ENCODE measurements at places on chromosomes 1 and 21.

- DNase-seq, result no peak
Measured at GRCh38 chr1:214066936-214067335, 79.2 kb downstream of the PROX1 start.

DNA sequence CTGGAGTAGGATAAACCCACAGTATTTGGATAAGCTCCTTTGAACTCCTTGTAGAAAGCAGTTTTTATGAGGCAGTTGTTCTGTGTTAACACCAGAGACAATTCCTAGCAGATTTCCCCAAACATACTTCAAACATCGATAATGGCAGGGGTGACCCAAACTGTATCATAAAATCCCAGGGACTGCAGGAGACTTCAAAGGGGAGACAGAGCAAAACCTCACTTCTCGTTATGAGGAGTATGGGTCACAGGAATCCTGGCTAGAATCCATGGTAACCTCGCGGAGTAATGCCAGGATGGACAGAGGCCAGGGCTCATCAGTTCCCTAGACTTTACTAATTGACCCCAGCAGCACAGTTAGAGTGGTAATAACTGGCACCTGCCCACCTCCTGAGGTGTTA, 148.0 kb downstream of the DHRS3 start:
- DNase-seq, result no peak

DNA sequence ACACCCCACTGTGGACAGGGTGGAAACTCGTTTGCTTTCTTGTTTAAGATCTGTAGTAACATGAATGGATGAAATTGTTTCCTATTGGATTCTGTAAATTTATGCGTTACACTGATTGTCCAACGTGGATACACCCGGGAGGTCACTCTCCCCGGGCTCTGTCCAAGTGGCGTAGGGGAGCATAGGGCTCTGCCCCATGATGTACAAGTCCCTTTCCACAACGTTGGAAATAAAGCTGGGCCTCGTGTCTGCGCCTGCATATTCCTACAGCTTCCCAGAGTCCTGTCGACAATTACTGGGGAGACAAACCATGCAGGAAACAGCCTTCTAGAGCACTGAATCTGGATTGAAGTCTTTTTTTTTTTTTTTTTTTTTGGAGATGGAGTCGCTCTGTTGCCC, 1.4 kb downstream of the RCC1 start:
- no peak for DNase-seq

GRCh38 chr1:5514527-5515183, 477.6 kb downstream of the NPHP4 start:
- peak; percentile 52 for DNase-seq

DNA sequence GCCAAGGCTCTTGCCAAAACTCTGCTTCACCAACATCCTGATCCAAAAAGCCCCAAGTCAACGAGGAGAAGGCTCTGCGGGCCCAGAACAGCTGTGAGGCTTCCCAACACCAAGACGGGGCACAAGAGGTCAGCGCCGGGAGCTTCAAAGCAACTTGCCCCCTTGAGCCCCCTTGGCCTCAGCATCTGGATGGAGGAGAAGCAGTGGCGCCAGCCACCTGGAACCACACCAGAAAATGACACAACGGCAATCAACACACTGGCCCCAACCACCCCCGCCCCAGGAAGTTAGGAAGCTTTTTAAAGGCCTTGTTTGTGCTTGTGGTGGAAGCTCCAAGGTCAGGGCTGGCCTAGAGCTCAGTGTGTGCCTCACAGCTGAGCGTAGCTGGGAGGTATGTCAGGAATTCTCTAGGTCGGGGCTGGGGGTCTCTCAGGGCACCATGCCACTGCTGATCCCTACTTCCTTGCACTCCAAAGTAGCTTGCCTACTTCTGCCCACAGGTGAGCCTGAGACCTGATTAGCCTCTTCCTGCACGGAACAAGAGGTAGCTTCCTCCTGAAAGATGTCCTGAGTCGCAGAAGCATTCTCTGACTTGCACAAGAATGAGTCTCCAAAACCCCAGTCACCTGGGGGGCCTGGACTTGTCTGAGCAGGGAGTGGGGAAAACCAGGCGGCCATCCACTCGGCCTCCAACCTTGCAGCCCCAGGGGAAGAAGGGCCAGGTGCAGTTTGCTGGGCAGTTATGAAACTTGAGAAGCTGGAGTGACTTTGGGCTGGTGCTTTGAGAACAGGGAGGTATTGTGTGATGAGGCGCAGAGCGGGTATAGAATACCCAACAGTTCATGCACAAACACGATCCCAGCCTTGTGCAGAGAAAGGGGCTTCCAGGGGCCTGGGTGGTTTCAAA, 9.7 kb upstream of the SRP9 start:
- DNase-seq, result no peak

DNA sequence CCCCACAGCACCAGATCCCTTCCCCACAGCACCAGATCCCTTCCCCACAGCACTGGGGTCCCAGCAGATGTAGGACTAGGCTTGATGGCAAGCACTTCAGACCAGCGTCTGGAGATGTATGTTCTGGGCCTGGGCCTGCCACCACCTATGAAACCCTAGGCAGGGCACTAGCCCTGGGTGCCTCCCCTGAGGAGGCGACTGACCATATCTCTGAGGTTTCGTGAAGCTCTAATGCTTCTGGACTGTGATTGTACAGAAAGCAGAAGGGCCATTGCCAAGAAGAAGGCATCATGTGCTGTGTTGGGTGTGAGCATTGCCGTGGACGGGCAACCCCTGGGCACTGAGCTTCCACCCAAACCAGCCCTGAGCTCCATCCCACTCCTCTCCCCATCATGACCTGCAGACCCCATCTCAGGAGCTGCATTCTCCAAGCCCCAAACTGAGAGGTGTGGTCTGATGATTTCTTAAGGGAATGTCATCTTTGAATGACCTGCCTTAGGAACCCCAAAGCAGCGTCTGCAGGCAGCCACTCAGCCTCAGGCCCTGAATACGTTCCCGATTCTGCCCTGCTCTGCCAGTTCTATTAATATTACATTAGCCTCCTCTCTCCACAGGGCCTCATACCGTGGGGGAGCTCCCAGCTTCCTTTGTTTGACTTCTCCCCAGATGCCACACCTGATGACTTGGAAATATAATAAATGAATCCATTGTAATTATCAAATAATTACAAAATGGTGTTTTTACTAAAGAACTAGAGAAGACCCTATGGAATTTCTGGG, 163.4 kb downstream of the TRIM33 start:
- DNase-seq, result no peak

DNA sequence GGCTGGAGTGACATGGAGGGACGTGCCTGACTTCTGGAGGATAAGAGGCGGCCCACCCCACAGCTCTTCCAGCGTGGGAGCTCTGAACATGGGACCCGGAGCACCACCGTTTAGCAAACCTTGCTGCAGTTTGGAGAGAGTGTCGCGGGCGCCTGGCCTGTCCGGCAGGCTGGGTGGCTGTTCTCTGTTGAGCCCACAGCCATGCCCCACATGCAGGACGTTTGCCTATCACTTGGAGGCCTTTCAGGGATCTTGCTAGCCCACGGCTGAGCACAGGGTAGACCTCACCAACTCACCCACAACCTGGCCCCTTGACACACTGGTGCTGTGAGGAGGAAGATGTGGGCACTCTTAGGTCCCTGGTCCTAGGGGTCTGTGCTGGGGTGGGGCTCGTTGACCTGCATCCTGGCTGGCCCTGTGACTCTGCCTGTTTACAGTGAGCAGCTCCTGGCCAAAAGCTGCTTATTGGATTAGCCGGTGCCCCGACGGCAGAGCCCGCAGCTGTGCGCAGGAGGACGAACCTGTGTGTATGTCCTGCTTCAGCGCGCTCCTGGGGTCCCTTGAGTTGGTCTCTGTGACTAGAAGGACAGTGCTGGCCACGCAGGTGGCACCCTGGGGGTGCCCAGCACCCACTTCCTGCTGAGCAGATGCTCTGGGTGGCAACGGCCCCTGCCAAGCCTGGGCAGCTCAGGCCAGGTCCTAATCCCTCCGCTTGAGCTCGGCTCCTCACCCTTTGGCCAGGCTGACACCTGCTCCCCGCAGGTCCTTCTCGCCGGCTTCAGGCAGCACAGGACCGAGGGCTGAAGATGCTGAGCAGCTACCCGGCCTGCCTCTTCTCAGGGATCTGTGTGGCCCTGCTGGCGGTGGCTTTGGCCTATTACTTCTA, 72.4 kb upstream of the TRAPPC10 start:
- DNase-seq, result no peak

GRCh38 chr1:181704546-181704945, 221.2 kb downstream of the CACNA1E start:
- DNase-seq, result no peak

DNA sequence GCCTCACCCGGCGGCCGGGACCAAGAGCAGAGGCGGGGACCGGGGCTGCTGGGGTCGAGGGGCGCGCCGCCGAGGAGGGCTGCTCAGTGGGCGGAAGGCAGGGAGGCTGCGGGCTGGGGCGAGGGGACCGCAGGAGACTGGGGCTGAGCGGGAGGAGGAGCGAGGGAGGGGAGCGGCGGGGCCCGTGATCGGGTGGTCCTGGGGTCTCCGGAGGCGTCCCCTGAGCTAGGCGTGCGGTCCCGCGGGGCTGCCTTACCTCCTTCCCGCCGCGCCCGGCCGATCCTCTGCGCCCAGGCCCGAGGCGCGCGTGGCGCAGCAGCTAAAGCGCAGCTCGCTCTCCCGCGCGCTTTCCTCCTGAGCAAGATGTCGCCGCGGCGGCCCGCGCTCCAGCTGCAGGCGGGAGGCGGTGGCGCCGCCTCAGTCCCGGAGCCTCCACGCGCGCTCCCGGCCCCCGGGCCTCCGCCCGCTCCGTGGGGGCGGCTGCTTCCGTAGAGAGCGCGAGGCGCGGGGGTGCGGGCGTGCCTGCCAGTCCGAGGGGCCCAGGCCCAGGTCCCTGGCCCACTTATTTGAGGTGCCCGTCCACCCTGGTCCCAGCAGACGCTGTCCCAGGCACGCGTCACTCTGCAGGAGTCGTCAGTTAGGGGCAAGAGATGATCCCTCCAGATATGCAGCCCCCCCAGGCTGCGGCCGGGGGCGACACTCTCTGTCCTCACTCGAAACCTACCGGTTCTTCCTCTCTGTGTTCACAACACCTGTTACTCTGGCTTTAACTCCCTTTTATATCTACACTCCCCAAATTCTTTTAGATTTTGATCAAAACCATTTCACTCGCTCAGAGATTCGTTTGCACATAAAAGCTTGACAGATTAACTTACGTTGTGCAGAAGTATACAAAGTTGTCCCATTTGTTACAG, at the start of gene CCSAP:
Gene CCSAP (minus strand): TSS at position 392 of the 914 bp plus-strand sequence. CDS start 582 bp downstream, outside the sequence.
- peak; percentile 27 for DNase-seq

- no peak for DNase-seq
Measured at GRCh38 chr1:172885971-172886370, 164.8 kb downstream of the TNFSF18 start.

DNA sequence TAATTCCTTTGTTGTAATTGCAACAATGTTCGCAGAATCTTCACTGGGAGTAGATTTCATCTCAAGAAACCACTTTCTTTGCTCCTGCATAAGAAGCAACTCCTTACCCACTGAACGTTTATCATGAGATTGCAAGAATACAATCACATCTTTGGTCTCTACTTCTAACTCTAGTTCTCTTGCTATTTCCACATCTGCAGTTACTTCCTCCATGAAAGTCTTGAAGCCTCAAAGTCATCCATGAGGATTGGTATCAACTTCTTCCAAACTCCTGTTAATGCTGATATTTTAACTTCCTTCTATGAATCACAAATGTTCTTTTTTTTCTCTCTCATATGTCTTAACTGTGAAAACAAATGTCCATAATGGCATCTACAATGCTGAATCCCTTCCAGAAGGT, 118.6 kb upstream of the RAB4A start:
- DNase-seq, result no peak

GRCh38 chr1:88330201-88330600, 353.9 kb upstream of the PKN2 start:
- no peak for DNase-seq

DNA sequence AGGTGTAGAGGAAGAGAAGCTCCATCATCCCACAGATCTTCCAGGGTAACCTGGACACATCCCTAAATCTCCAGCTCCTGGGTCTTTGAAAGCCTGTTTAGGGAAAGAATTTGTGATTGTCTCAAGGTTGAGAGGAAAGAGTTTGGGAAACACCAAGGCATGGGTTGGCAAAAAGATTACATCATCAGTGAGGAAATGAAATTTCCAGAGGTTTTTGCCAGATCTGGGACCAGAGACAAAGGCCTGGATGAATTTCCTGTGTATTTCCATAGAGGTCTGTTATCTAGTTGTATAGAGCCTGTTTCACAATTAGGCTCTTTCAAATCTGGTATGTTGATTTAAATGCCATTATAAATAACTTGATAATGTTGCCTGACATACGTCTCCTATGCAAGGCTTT, 82.3 kb downstream of the GPR89B start:
- DNase-seq, result no peak

DNA sequence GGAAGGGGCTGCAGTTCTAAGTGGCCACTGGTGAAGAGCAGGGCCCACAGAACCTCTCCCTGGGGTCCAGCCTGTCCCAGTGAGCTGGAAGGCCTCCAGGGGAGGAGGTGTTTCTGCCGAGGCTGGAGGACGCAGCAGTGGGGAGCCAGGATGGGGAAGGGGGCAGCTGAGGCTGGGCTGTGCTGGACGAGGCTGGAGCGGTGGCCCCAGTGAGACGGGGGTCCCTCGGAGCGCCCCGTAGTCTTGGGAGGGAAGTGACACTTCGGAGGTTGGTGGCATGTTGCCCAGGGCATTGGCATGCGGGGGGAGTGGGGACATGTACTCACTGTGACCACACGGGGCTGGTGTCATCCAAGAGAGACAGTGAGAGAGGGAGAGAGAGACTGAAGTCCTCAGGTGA, 33.5 kb downstream of the AJAP1 start:
- DNase-seq, result no peak

GRCh38 chr1:207581496-207582153, 63.3 kb upstream of the CR1L start:
- no peak for DNase-seq

- DNase-seq, result peak; percentile 44
Measured at GRCh38 chr1:54121482-54122134, 31.2 kb downstream of the CDCP2 start.

- no peak for DNase-seq
Measured at GRCh38 chr1:237888143-237888542, 2.6 kb downstream of the ZP4 start.

GRCh38 chr21:20729376-20729775, 268.8 kb upstream of the NCAM2 start:
- no peak for DNase-seq

DNA sequence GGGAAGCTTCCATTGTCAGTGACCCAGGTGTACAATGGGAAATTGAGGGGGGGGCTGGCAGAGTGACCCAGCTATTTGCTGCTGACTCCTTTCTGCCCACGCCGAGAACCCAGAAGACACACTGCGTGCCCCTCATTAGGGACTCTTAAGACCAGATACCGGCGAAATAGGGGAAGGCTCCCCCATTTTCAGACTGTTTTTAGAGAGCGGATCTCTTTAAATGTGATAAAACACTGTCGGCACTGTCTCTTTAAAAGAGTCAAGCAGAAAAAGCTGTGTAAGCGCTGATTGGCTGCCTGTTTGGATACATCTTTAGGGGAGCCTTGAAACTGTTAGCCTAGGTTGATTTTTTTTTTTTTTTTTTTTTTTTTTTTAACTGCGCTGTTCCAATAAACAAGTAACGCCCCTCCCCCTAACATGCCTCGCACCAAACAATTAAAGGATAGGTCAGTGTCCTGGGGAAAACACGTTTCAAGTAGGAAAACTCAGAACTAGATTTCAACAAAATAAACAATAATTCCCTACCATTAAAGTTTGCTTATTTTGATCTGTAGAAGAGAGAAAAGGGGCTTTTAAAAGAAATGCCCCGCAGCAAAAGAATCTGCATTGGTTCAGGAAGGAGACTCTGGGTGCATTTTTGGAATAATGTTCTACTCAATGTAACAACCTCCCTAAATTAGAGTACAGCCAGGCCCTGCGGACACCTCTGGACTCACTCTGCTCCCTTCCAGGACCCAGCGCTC, 1.4 kb upstream of the SSBP3 start:
- DNase-seq, result peak; percentile 58

GRCh38 chr1:111162488-111162880, 22.5 kb downstream of the CEPT1 start:
- no peak for DNase-seq

GRCh38 chr21:30563072-30563471, 2.0 kb upstream of the KRTAP19-7 start:
- DNase-seq, result no peak

Measured in stimulated activated CD8-positive, alpha-beta memory T cell treated with anti-CD3 and anti-CD28 coated beads, Interleukin-12 subunit alpha, Interleukin-12 subunit beta, amount 100 ng/mL, for 1 hour (primary cell).